Esophagus muscularis mucosa (tissue), 4 donors: ENCODE measurements at places on chromosomes 16 and 17. TPM values are rescaled to one million over a fixed set of nuclear protein-coding genes. Genes with fewer than 3 reads are reported as not detected.

- no peak overlapping the region for H3K4me3 ChIP-seq
- no peaks in the 10 kb centered on the region for H3K36me3 ChIP-seq
- peaks cover 96% of the 10 kb centered on the region for H3K4me1 ChIP-seq
- H3K27me3 ChIP-seq, result no peaks in the 10 kb centered on the region
Observed at GRCh38 chr17:42362245-42362961, 25.8 kb downstream of the STAT3 start.

- H3K4me3 ChIP-seq, result peak within 1 kb of the TSS; percentile 99
- peaks cover 31% of the 10 kb centered on the region for H3K4me1 ChIP-seq
- no peaks in the 10 kb centered on the region for H3K27me3 ChIP-seq
- H3K27ac ChIP-seq, result peak within 1 kb of the TSS; percentile 99
- peak; percentile 96 for DNase-seq
Observed at GRCh38 chr16:28822520-28823290, at the start of gene ATXN2L. Gene ATXN2L (plus strand): TSS chr16:28822999. CDS start chr16:28823260, 261 bp downstream.

GRCh38 chr17:81831563-81831956 is 1.5 kb downstream of the MCRIP1 start:
- peak overlapping the region; percentile 93 for H3K27ac ChIP-seq
- peaks cover 23% of the 10 kb centered on the region for H3K4me1 ChIP-seq
- H3K36me3 ChIP-seq, result no peaks in the 10 kb centered on the region
- H3K27me3 ChIP-seq, result no peaks in the 10 kb centered on the region
- no peak for DNase-seq

The PLLP gene
- 3.6 TPM for total RNA-seq

DNA sequence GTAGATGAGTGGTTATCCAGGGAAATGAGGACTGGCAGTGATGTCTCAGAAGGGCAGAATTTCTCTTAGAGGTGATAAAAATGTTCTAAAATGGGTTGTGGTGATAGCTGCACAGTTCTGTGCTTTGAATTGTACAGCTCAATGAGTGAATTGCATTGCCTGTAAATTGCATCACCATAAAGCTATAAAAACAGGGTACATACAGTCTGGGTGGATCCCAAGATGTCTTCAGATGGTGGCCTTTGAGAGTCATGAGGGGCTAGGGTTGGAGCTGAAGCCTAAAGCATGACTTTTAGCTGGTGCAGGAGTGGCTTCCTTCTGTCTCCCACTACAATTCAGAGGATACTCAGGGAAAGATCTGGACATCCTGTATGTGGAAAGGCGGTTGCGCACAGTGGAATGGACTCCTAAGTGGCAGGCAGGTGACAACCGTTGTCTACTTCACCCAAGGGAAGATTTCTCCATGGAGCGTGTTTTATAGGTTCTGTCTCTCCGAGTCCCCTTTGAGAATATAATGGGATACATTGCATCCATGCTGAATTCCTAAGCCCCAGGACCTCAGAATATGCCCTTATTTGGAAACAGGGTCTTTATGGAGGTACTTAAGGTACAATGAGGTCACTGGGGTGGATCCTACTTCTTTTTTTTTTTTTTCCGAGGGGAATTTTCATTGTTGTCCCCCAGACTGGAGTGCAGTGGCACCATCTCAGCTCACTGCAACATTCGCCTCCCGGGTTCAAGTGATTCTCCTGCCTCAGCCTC is 1.6 kb upstream of the IL32 start:
- H3K27ac ChIP-seq, result no peak overlapping the region
- no peaks in the 10 kb centered on the region for H3K27me3 ChIP-seq
- no peaks in the 10 kb centered on the region for H3K36me3 ChIP-seq
- DNase-seq, result no peak
